ENCODE measurements at places on chromosomes 4 and X.

DNA sequence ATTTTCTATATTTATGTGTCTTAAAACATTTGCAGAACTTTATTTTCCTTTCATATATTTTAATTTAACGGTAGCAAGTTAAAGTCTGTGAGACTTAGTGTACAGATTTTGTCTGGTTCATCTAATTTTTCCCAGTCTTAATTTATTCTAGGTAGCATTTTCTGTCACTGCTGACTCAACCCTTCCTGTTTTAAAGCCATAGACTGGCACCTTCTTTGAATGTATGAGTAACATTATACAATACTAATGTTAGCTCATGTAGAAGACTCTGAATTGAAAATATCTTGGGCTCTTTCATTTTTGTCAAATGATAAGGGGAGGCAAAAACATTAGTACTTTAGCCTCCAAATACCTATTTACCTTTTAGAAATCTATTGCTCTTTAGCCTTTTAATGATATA is 43.6 kb downstream of the BLTP1 start:
- DNase-seq, result no peak

- DNase-seq, result peak; percentile 76
Observed at GRCh38 chrX:40651620-40652223, 4.4 kb upstream of the CXorf38 start.

DNA sequence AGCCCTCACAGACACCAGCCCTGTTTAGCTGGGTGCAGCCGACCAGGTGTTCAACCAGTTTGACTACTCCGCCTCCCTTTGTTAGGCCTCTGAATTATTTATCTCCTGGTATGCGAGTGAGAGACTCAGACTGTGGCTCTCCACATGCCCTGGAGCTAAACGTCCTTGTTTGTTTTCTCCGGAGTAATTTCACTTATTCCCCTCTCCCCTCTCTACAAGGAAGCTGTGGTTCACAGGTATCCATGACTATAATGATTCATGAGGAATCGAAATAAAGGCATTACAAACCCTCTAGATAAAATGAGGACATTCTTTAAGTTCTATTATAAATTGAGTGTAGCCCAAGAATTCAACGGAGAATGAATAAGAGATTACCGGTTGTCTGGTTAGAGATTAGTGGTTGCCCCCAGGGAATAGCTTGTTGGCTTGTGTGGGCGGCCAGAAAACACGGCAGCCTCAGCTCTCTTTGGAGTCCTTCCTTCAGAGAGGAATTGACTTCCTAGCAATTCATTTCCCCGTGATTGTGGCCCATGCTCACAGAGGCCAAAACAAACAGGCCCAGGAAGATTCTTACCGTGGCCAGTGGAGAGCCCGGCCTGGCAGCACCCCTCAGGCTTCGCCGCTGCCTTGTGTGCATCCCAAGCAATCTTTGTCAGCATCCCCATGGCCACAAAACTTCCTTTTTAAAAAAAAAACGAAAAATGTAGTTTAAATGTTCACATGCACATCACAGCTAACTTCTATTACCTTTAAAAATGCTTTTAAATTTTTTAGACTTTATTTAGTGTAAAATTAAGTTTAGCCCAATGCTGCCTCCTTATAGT is 60.2 kb upstream of the CBR4 start:
- peak; percentile 99 for DNase-seq

- no peak for DNase-seq
Observed at GRCh38 chrX:77493677-77494553, 46.7 kb downstream of the FGF16 start.

DNA sequence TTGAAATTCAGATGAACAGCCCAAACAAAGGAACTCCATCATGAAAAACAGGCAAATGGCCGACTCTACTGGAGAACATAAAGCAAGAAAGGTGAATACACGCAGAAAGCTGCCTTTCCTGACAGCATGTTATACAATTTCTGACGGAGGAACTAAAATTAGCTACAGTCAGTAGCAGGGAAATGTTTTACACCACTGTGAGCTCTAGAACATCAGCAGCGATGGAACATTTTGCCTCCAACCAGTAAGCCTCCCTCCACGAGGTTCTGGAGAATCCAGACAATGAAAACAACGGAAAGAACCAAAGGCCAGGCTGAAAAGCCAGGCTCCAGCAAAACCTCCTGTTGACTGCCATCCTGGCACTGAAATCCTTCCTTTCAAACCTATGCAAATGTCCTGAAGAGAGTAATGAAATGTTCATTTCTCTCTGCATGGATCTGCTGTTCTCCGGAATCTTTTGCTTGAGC is 78.9 kb downstream of the IRF2 start:
- no peak for DNase-seq

DNA sequence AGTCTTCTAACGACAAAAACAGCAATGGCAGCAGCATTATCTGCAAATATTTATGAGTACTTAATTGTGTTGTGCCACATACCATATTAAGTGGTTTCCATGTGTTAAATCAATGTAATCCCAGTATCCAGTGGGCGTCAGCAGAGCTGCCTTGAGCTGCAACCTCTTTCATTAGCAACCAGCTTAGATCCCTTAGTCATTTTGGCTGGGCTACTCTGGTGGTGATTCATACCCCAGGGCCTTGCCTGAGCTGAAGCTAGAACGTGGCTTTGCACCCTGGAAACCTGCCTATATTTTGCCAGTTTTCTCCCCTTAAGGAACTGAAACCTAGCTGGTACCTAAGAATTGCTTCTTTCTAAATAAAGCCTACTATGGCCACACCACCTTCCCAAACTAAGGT is 474.3 kb upstream of the FTHL17 start:
- no peak for DNase-seq

DNA sequence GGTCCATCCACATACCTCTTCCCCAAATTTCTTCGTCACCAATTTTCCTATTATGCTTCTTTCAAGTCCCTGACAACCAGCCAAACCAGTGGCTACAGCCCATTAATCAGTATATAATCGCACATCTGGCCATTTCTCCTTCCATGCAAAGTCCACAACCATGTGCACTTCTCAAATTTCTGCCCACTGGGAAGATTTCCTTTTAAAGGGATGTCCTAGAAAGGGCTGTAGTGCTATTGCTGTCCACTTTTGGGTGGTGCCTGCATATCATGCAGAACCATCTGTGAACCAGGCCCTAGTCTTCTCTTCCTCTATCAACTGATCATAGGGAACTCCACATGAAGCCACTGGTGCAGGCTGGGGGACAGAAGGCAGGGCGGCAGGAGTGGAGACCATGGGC is 55.2 kb upstream of the MID1IP1 start:
- DNase-seq, result no peak

DNA sequence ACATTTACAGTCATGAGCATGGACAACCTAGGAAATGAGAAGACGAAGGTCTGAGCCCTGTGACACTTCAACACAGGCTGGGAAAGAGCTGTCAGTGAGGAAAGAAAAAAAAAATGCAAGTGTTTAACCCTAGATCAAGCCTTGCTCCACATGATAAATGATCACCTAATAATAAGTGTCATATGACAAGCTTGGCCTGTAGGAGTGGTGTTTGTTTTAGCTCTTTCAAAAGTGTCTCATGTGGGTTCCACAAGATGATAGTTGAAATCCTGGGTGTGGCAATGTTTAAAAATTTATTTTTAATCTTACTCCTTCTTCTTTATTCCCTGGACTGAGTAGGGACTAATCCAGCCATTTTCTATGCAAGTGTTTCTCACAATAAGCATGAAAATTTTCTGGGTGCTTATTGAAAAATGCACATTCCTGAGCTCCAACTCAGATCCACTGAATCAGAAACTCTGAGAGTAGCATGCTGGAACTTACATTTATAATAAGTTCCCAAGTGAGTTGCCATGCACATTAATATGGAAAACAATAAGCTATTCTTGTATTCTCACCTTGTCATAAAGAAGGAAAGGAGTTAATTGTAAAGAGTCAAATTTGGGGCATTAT is 138.3 kb downstream of the AREG start:
- DNase-seq, result no peak

- no peak for DNase-seq
Observed at GRCh38 chrX:1554469-1555210, 17.7 kb upstream of the P2RY8 start.

GRCh38 chrX:133880032-133880443 is 105.4 kb downstream of the GPC3 start:
- no peak for DNase-seq

- DNase-seq, result no peak
Observed at GRCh38 chrX:79263550-79263949, 103.6 kb downstream of the ITM2A start.

DNA sequence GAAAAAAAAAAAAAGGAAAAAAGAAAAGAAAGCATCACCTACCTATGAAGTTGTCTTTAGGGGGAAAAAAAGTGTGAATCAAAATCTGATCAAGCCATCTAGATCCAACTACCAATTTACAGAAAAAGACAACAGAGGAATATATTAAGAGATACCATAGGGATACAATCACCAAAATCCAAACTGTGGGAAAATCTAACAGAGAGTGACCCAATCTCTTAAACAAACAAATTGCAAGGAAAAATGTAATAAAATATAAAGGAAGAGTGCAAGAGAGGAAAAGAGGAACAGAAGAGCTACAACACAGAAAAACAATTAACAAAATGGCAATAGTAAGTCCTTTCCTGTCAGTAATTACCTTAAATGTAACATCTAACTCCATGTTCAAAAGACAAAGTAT is 19.0 kb downstream of the THOC2 start:
- DNase-seq, result no peak

GRCh38 chrX:4239650-4240540 is 526.4 kb upstream of the PRKX start:
- no peak for DNase-seq

GRCh38 chr4:44983083-44983482 is 256.7 kb upstream of the GNPDA2 start:
- DNase-seq, result no peak

GRCh38 chr4:148573296-148573695 is 131.1 kb upstream of the NR3C2 start:
- DNase-seq, result no peak

GRCh38 chr4:89598602-89599001 is 238.4 kb downstream of the SNCA start:
- DNase-seq, result peak; percentile 29

- DNase-seq, result no peak
Observed at GRCh38 chr4:17708992-17709762, 72.2 kb downstream of the FAM184B start.

DNA sequence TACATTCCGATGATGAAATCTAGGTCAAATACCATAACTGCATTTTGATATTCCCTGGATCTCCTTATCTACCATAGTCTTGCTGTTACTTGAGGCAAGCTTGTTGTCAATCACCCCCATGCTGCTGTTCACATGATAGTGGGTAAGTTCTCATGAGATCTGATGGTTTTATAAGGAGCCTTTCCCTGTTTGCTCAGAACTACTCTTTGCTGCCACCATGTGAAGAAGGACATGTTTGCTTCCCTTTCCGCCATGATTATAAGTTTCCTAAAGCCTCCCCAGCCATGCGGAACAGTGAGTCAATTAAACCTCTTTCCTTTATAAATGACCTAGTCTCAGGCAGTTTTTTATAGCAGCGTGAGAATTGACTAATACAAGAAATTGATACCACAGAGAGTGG is 432.0 kb downstream of the GLUD2 start:
- DNase-seq, result no peak

DNA sequence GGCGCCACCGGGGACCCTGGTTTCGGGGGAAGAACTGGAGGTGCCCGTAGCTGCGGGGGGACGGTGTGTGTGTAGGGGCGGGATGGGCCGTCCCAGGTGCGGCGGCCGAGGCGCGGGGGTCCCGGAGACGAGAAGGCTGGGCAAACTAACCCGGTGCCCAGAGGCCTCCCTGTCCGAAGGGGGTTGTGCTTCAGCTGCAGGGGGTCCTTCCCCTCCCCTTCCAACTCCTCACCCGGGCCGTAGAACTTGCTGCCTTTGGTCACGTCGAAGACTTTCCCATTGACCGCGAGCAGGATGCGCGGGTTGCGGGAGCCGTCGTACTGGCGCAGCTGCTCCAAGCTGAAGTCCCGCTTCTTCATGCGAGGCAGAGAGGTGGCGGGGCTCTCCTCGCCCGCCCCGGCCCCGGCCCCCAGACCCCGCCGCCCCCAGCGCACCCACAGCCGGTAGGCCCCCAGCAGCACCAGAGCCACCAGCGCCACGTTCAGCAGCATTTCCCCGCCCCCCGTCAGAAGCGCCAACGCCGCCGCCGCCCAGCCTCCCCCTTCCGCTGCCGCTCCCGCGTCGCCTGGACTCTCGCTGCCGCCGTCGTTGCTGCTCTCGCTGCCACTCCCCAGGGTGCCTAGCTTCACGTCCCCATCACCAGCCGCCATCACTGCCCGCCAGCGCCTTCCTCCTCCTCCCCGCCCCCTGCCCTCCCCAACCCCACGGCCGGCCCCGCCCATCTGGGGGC is at the start of gene PGRMC2:
Gene PGRMC2, minus strand, starts transcription at position 673 of the 730 bp plus-strand sequence. Its CDS starts 23 bp downstream, at position 650.
- no peak for DNase-seq

DNA sequence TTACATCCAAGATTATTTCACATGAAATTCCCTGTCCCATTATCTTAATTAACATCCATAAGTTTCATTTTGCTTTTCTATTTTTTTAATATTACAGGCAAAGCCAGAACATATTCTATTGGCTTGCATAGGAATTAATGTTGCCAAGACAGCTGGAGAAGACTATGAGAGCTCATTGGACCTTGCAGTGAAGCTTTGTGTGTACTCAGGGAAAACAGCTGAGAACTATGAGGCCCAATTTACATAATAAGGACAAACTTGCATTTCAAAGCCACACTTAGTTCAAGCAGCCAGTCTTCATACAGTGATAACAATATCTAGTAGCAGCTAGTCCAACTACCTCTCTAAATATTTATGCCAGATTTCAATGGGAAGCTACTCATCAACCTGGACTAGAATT is 134.4 kb downstream of the DDX53 start:
- no peak for DNase-seq

Measured in T47D (cell line).